ENCODE measurements at places on chromosomes 5 and 9.
A peak's percentile ranks its signal among the peaks of the same experiment; 100 is the strongest.

DNA sequence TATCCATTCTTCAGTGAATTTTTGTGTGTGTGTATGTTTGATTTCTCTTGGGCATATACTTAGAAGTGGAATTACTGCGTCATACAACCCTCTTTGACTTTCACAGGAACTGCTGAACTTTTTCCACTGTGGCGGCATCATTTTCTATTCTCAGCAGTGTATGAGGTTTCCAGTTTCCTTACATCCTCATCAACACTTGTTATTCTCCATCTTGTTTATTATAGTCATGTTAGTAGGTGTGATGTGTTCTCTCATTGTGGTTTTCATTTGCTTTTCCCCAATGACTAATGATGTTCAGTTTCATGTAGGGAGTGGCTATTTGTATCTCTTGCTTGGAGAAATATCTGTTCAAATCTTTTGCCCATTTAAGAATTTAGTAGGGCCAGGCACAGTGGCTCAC is 2.6 kb downstream of the ZNF79 start:
- DNase-seq, result no peak

DNA sequence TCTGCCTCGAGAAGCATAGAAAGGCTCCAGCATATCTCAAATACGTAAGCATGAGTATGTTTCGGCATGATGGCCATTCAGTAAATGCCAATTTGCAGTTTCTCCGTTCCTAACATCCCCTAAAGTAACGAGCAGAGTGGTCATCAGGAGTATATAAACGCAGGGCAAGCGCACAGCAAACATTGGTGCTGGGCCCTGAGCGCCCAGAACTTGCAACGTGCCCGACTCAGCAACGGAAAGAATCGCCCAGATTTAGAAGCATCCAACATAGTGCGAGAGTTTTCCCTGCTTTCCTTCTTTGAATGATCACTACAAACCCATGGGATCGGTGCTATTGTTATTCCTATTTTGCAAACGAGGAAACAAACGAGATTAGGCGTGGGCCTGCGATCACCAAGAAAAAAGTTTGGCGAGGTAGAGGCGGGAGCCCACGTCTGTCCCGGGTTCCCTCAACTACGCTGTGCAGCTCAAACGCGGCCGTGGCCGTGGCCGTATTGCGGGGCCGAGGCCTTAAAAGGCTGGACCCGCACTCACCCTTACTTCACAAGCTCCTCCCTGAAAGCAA is 505 bp downstream of the RPS14 start:
- no peak for DNase-seq

DNA sequence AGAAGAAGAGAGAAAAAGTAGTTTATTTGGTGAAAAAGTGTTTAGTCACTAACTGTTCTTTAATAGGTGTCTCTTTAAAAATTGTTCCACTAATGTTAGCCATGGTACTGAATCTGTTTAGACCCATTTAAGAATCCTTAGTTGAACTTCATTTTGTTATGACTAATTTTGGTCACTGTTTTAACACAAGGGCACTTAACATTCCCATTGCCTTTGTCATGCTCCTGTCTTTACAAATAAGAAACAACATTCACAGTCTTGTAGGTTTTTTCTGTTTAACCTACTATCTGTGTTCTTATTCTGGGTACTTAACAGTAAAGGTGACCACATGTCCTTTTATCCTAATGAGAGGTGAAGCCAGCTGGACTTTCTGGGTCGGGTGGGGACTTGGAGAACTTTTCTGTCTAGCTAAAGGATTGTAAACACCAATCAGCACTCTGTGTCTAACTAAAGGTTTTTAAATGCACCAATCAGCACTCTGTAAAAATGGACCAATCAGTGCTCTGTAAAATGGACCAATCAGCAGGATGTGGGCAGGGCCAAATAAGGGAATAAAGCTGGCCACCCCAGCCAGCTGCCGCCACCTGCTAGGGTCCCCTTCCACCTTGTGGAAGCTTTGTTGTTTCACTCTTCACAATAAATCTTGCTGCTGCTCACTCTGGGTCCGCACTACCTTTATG is 116.7 kb downstream of the WDR70 start:
- DNase-seq, result no peak

DNA sequence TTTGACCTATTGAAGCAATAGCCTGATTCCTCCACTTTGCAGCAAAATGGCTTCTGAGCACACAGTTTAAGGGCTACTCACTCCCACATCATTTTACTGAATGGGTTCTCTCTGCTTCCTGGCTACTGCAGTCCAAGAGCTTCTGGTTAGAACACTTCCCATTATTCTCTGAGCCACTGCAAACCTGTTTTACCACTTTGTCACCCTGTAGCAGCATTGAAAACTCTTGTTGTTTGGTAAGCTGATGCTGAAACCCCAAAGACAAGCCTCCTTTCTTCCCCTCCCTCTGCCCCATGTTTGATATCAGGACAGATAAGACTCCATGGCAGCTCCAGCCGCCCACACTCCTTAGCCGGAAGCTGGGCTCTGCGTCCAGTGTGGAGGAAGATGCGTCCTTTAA is 84.4 kb upstream of the RARS1 start:
- DNase-seq, result no peak

- peak; percentile 50 for DNase-seq
These were observed 11.6 kb upstream of the RAB14 start for GRCh38 chr9:121213136-121213806.

- DNase-seq, result no peak
These were observed 2.1 kb upstream of the PGGT1B start for GRCh38 chr5:115264786-115265185.
